ENCODE measurements at places on chromosomes 7 and 10.
A peak's percentile ranks its signal among the peaks of the same experiment; 100 is the strongest.

DNA sequence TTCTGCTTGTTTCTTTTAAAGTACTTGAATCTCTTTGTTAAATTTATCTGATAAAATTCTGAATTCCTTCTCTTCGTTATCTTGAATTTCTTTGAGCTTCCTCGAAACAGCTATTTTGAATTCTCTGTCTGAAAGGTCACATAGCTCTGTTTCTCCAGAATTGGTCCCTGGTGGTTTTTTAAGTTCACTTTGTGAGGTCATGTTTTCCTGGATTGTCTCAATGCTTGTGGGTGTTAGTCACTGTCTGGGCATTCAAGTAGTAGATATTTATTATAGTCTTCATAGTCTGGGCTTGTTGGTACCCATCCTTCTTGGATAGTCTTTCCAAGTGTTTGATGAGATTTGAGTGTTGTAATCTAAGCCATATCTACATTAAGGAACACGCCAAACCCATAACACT is 1060.6 kb downstream of the LRMDA start:
- no peak for DNase-seq

DNA sequence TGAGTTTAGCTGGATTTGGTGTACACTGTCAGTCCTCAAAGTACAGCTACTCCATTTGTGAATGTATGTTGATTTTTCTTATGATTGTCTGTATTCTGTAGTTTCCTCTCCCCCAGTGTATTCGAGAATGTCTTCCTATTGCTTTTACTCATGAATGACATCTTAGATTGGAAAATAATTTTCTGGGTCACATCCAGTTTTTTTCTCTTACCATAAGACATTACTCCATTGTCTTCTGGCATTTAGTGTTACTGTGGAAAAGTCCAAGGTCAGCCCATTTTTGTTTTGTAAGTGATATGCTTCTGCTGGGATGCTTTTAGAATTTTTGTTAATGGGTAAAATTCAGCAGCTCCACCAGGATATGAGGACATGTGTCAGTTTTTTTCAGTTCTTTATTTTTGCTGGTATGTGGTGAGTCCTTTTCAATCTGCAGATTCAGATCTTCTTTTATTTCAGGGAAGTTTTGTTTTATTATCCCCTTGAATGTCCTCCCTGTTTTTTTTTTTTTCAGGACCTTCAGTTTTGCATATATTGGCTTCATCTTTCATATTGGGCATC is 33.6 kb downstream of the WAC start:
- DNase-seq = no peak

- DNase-seq = no peak
Measured at GRCh38 chr10:122954731-122955050, 664 bp upstream of the C10orf88 start.

- DNase-seq = no peak
Measured at GRCh38 chr10:118983263-118983662, 46.3 kb upstream of the NANOS1 start.

DNA sequence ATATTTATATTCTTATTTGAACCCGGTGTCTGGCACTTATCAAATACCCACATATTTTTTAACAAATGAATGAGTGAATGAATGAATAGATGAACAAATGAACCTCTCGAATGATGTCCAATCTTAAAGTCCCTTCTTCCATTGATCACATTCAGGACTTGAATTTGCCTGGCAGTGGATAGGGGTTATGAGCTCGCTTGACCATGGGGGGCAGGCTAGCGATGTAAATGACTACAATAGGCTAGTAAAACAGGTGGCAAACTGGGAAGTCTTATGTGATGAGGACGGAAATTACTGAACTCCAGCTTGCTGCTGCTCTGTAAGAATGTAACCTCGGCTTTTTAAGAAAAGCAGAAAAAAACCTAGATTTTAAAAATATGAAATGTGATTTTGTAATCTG is 247.7 kb upstream of the DKK1 start:
- DNase-seq = no peak

DNA sequence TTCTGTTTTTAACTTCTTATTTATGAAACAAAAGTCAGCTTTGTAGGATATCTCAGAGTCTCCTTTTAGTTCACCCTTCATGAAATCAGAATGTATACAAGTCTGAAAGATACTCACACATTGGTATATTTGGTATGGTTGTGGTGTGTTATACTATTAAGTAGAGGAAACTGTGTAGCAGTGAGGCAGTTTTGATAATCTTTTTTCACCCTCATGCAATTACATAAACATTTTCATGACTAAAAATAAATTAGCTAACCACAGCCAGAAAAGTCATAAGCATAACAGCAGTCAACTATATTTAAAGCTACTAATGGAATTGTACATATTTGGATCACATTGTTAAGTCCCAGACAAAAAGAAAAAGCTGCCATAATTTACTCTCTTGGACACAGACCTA is 62.1 kb downstream of the FAM185A start:
- no peak for DNase-seq

GRCh38 chr10:13168781-13169180 is 7.4 kb downstream of the MCM10 start:
- no peak for DNase-seq

GRCh38 chr7:40621592-40621998 is 486.8 kb downstream of the SUGCT start:
- DNase-seq = no peak

DNA sequence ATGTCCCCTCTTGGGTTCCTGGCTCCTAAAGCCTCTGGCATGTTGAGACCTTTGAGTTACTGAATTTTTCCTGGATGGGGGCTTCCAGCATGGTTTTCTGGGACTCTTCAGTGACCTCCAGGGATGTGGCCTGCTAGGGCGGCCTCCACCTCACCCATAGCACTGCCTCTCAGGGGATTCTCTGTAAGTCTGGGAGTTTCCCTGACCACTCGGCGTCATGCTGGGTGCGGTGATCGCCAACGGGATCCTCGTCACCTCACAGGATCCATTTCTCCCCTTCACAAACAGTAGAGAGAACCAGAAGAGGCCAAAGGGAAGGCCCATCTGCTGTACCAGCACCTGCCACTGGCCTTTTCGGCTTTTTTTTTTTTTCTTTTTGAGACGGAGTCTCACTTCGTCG is 84.3 kb downstream of the NPTX2 start:
- no peak for DNase-seq

DNA sequence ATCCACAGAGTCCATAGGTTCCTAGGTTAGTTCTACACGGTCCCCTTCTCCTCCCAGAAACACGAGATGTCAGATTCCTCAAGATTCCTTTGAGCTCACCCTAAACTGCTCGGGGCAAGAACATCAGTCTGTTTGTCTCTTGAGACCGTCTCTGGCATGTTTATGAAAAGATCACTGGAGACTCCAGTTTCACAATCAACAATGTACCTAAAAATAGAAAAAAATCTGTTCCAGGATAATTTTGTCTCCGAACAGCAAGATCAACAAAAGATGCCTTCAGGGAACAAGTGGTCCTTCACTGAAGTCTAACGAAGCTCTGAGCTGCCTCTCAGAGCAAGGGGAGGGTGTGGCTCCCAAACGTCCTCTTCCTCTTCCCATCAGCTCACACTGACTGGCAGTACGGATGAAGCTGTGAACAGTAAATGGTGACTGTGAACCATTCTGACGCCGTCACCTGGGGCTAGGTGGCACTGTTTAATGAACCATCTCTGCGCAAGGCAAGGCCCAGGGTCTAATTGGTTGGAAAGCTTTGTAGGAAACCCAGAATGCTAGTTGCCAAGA is 156.2 kb upstream of the LYZL1 start:
- DNase-seq = no peak

GRCh38 chr10:131034451-131034850 is 277.1 kb downstream of the TCERG1L start:
- no peak for DNase-seq

GRCh38 chr7:132004529-132004928 is 448.1 kb upstream of the PODXL start:
- DNase-seq = no peak

- DNase-seq = no peak
Measured at GRCh38 chr10:108411894-108412293, 1247.4 kb upstream of the SORCS1 start.

- DNase-seq = peak; percentile 44
Measured at GRCh38 chr10:97538411-97538810, 34.2 kb upstream of the ANKRD2 start.

DNA sequence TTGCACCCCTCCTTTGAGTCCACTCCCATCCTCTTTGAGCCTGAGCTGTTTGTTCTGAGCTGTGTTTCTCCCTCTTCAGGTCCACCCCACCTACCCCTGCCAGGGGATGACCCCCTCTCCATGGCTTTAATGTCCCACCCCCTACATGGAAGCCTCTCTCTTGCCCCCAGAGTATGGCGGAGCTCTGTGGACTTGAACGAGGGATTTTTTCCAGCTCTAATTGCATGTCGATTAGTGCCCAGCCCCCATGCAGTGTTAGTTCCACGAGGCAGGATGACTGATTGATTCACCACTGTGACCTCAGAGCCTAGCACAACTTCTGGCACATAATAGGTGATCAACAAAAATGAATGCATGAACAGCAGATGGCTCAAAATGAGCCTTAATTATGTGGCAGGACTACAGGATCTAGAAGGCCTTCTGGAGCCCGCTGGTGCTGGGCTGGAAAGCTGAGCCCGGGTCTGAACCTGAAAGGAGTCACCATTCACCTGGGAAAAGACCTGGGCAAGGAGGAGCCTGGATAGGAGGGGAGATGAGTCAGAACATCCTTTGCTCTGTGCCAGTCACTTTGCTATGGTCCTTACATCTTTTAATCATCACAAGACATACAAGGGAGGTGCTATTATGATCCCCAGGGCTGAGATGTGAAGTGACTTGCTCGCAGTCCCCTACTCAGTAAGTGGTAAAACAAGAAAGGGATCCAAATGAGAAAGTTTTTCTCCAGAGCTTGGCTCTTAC is 17.1 kb upstream of the SLC18A2 start:
- DNase-seq = no peak

- DNase-seq = no peak
Measured at GRCh38 chr7:98223898-98224700, 12.9 kb downstream of the BHLHA15 start.

GRCh38 chr10:47253030-47253637 is 46.9 kb upstream of the GDF10 start:
- DNase-seq = no peak

DNA sequence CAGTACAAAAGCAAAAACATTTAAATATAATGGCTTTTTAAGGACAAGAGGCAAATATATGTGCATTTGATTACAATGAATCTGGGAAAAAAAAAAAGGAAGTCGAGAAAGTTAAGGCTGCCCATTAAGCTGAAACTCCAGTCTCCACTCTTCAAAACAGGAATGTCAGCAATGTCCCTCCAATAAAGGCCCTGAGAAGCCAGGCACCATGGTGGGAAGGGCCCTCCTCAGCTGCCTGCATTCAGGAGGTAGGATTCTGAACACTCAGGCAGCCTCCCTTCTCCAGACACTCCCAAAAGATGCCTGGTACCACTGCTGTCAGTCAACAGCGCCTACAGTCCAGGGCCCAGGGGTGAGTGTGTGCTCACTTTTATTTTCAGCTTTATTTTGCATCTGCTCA is 121.3 kb upstream of the MGMT start:
- DNase-seq = no peak

DNA sequence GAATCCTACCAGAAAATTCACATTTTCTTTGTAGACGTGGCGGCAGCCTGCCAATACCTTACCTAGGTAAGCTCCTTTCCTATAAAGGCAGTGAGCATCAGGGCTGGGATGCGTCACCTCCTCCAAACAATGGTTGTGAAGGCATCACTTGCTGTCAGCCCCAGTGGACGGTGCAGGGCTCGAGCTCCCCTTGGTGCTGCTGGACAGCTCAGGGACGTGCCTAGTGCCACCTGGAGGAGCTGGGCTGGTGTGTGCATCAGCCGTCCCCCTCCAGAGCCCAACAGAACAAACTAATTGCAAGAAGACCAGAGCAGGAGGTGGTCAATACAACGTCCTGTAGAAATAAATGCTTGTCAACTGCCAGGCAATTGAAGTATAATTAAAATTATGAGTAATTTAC is 517.5 kb upstream of the FOXK1 start:
- DNase-seq = no peak

- peak; percentile 62 for DNase-seq
Measured at GRCh38 chr7:15783987-15784693, 97.7 kb upstream of the MEOX2 start.

DNA sequence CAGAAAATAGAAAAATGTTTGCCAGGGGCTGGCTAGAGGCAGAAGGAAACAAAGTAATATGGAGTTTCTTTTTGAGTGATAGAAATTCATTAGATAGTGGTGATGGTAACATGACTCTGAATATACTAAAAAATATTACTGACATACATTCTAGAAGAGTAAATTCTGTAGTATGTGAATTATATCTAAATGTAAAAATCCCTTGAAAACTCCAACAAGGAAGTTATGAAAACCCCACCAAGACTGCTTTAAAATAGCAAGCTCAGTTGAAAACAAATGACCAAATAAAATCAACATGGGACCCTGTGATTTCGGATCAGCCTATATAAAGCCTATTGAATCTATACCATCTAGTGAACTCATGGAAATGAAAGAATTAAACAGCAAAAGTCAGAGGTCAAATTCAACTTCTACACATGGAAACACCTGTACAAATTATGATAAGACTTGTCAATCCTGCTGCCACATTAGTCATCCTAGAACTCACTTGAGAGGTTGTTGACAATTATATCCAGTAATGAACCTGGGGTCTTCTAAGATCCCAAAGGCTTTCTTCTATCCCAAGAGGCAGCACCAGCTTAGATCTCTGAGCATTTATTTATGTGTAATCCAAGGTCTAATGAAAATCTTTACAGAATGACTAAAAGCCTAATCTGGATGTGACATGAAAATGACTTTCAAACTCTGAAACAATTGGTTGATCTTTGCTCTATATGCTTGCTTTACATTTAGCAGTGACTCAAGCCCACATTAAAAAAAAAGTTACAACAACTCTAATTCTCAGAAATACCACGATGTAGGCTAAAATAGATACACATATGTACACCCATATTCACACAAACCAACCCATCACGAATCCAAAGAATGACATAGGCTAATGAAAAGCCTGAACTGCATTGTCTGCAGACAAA is 59.3 kb downstream of the OSBPL3 start:
- no peak for DNase-seq

GRCh38 chr7:95441042-95441823 is 6.4 kb upstream of the PON2 start:
- DNase-seq = no peak

GRCh38 chr10:5543623-5544022 is 18.9 kb downstream of the CALML3 start:
- no peak for DNase-seq

Measured in globus pallidus (tissue), 1 donor.